ENCODE measurements at places on chromosomes 6 and 20. TPM values are rescaled to one million over a fixed set of nuclear protein-coding genes. Genes with fewer than 3 reads are reported as not detected.

DNA sequence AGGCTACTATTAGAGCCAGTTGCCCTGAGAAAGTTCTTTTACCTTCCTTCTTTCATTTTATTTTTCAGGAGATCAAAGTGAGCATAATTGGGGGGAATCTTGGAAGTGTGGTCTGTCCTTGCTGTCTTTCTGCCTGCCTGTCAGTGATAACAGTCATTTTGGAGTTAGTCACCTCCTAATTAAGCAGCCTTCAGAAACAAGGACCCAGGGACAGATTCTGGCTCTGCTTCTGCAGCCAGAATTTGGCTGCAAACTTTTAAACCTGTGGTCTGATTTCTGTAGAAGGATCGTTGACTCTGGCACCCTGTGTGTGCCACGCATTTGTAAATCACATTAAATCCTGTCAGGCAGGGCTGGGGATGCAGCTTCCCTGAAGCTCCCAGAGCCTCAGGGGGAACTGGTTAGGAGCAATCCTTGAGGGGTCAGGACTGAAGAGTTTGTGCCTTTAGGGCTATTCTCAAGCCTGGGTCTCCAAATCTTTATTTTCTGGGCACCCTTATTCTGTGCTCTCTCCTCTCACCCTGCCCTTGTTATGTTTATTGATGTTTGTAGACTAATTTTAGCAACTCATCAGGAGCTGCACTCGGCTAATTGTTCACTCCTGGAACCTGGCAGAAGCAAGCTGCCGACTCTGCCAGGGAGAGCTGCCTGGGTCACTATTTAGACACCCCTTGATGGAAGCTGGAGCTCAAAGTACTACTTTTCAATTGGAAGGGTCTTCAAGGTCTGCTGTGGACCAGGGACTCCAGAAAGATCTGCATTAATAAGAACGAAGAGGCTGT is 6.8 kb downstream of the NOX3 start:
- DNase-seq = no peak

GRCh38 chr6:38404355-38404754 is 235.4 kb downstream of the BTBD9 start:
- DNase-seq = no peak

The LGSN gene
- polyA plus RNA-seq = not detected

The BEND3 gene
- polyA plus RNA-seq = 1.4 TPM

The POLR1H gene
- 32.1 TPM for polyA plus RNA-seq

The SIRT5 gene
- 7.0 TPM for polyA plus RNA-seq

Measured in GM23248 (cell line).